NCI-H526 (cell line): ENCODE measurements at places on chromosomes 5 and 9.
A peak's percentile ranks its signal among the peaks of the same experiment; 100 is the strongest.

DNA sequence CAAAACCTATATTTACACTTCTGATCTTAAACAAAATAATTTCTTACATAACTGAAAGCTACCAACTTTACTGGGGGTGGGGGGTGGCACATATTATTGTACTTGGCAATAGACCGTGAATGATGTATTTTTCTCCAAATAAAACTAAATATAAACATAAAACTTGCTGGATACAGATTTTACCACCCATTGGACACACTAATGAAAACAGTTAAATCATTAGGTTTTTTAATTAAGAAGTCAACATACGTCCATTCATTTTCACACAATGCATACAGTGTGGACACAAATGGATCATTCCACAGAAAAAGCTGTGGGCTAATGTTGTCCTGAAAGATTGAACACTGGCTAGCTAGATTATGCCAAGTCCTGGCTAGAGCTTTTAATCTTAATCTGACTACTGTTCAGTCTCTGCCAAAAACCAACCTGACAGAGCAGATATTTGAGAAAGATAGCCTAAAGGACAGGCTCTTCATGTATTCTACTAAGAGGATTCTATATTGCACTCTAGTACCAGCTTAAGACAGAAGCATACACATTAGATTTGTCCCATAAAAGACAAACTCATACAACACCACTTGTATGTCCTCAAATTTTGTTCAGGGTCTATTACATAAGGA is 118.1 kb downstream of the SIL1 start:
- DNase-seq: no peak

- no peak for DNase-seq
Observed at GRCh38 chr9:5622016-5622415, 6.9 kb upstream of the RIC1 start.

- peak; percentile 45 for DNase-seq
Observed at GRCh38 chr5:112160652-112161391, 258.3 kb downstream of the EPB41L4A start.

DNA sequence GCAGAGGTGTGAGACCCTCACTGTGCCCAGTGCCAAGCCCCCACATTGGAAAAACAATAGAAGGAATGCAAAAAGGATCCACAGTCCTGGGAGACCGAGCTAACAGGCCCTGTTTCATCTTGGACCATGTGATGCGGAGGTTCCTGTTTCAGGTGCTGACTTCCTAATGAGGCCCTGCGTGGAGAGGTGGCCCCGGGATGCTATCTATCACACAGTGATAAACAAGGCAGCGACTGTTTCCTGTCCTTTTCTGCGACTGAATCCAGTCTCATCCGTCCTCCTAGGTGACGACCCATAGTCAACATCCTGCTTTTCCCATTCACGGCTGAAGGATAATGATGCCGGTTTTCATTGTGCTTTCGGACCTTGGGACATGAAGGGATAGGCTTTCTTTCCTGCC is 56.4 kb upstream of the BOD1 start:
- no peak for DNase-seq

GRCh38 chr5:162268694-162269481 is 201.3 kb downstream of the GABRG2 start:
- DNase-seq: no peak

GRCh38 chr5:171342362-171343111 is 33.5 kb downstream of the TLX3 start:
- peak; percentile 69 for DNase-seq

DNA sequence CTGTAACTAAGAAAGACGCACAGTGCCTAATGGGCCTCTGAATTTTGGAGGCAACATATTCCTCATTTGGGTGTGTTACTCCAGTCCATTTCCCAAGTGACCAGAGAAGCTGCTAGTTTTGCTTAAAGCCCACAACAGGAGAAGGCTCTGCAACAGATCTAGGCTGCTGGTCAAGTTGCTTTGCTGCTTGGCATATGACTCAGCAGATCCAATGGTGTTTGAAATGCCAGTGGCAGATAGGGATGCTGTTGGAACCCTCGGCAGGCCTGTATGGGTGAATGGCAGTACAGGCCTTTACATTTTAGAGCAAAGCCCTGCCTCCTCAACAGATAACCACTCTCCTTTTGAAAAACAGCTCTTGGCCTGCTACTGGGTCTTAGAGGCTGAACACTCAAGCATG is 36.2 kb upstream of the ROR2 start:
- no peak for DNase-seq

GRCh38 chr5:138629392-138629791 is 54.2 kb upstream of the HSPA9 start:
- no peak for DNase-seq

- DNase-seq: no peak
Observed at GRCh38 chr5:142316681-142317080, 8.1 kb downstream of the SPRY4 start.

DNA sequence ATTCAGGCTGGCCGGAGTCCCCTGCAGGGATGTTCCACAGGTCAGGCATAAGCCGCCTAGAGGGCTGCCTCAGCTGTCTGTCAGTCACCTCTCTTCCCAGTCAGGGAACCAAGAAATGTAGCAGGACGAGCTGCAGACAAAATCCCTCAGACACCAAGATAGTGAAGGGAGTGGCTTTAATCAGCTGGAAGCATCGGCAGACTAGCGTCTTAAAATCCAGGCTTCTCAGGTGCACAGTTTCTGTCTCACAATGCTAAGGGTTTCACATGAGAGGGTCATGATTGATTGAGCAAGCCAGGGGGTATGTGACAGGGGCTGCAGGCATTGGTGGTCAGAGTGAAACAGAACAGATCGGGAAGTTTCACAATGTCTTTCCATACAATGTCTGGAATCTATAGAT is 247.2 kb downstream of the CDH10 start:
- no peak for DNase-seq

- no peak for DNase-seq
Observed at GRCh38 chr9:88418025-88418424, 29.8 kb downstream of the SPIN1 start.

DNA sequence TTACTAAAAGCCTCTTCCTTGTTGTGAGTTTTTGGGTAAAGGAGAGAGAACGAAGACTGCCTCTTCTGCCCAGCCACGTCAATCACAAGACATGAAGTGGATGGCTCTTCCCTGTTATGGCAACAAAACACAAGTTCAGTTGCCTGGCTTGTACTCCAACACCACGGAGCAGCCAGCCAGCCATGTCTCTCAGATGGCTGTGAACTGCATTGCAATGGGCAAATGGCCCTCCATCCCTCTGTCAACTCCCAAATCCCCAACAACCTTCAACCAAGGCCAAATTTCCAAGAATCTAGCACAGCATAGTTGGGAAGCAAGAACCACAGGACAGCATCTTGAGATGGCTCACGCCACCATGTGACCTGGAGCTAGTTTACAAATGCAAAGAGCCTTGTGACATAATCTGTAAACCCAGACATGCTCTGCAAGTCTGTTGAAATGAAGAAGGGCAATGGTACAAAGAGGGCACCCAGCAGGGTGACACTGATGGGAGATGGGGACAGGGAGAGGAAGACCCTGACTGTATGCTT is 53.9 kb downstream of the ZNF366 start:
- no peak for DNase-seq

DNA sequence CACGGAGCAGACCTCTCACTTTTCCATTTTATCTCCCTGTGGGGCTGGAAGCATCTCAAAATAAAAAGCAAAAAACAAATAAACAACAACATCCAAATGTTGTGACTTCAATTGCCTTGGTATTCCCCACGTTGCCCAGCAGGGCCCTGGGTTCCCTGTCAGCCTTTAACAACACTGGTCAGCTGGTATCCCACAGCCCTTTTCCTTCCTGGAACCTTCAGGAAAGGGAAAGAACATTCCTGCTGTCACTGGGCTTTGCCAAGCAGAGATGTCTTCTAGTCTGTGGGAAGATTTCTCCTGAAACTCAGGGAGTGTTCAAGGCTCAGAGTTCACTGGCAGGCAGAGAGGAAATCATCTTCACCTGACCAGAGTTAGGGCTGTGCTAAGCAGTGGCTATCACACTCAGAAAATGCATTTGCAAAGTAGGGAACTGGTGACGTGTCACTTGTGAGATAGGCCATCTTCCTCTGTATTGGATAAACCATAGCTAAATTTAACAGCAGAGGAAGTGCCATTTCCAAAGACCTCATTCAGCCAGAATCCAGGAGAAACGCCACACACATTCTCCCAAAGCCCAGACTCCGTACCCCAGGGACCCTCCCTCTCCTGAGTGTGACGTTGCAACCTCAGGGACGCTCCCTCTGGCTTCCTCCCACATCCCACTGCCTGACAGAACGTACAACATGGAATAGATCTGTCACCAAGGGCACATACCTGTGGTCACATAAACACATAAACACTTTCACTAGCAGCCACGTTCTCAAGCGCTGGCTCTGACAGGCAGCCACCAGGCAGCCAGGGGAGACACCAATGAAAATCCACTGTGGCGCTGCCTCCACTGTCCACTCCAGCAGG is 274.0 kb upstream of the DAPK1 start:
- DNase-seq: no peak

- no peak for DNase-seq
Observed at GRCh38 chr5:80097451-80097850, 62.3 kb downstream of the THBS4 start.

- no peak for DNase-seq
Observed at GRCh38 chr9:79489261-79490000, 82.3 kb upstream of the TLE4 start.

GRCh38 chr5:150035139-150035895 is 34.8 kb downstream of the HMGXB3 start:
- DNase-seq: no peak

- no peak for DNase-seq
Observed at GRCh38 chr9:88308831-88309560, 79.2 kb upstream of the SPIN1 start.

GRCh38 chr9:105414947-105415661 is 32.7 kb upstream of the FSD1L start:
- DNase-seq: peak; percentile 61

GRCh38 chr9:98781588-98782383 is 14.6 kb downstream of the ANKS6 start:
- DNase-seq: no peak

DNA sequence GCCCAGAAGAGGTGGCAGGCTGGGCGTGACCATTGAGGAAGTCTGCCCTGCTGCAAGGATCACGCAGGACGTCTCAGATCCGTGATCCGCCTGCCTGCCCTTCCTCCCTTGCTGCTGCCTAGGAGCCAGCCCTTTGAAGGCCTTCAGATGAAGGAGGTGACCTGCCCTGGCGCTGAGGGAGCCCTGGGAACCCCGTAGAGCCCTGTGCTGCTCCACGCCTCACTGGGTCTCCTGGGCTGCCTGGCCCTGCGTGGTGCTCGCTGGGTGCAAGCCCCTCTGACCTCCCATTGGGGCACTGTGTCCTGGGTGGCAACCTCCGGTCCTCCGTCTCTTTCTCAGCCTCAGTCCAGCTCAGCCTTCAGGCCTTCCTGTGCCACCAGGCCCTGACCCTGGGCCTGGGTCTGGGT is 295.3 kb upstream of the IRX4 start:
- no peak for DNase-seq

DNA sequence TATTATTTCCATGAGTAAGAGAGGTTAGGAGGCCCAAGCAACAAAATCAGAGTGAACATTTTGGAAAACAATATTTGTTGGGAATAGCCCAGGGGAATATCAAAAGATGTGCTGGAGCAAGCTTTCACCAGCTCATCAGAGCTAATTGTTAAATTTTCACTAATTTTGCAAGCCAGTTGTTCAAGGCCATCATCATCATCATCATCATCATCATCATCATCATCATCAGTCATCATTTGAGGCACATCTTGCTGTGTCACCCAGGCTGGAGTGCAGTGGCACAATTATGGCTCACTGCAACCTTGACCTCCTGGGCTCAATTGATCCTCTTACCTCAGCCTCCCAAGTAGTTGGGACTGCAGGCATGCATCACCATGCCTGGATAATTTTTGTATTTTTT is 350.5 kb upstream of the MEF2C start:
- DNase-seq: no peak

DNA sequence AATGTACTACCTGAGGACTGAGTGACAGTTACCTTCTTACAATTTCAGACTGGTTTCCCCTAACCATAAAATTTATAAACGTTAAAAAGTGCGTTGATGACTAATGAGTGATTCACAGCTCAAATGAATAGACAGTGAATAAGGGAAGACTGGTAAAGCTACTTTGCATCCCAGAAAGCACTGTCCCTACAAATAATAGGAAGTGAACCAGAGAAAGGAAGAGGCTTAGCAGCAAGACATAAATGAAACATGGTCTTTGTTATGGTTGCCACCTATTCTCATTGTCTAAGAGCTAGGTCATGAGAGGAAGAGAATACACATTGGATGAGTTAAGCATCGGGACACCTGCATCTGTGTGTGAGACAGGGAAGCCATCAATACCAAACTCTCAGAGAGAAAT is 849.2 kb downstream of the TAF11L14 start:
- no peak for DNase-seq

GRCh38 chr5:116898917-116899316 is 324.3 kb upstream of the SEMA6A start:
- DNase-seq: no peak
